CD4-positive, alpha-beta T cell treated with Interleukin-1 beta for 1 hour (primary cell): ENCODE measurements at places on chromosomes 5 and 9.

DNA sequence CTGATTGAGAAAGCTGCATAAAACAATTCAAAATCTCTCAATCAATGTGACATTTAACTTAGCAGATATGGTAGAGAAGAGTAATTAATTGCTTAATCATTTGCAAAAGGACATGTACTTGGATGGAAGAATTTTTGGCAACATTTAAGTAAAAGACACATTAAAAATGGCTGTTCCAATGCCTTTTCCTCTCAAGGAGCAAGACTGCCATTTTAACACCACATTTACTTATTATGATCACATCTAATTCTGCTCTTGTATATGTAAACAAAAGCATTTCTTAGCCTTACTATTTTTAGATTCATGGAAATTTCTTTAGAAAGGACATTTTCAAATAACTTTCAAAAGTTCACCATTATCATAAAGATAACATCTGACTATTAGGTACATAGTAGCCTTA is 360.0 kb downstream of the HINT1 start:
- DNase-seq: no peak

DNA sequence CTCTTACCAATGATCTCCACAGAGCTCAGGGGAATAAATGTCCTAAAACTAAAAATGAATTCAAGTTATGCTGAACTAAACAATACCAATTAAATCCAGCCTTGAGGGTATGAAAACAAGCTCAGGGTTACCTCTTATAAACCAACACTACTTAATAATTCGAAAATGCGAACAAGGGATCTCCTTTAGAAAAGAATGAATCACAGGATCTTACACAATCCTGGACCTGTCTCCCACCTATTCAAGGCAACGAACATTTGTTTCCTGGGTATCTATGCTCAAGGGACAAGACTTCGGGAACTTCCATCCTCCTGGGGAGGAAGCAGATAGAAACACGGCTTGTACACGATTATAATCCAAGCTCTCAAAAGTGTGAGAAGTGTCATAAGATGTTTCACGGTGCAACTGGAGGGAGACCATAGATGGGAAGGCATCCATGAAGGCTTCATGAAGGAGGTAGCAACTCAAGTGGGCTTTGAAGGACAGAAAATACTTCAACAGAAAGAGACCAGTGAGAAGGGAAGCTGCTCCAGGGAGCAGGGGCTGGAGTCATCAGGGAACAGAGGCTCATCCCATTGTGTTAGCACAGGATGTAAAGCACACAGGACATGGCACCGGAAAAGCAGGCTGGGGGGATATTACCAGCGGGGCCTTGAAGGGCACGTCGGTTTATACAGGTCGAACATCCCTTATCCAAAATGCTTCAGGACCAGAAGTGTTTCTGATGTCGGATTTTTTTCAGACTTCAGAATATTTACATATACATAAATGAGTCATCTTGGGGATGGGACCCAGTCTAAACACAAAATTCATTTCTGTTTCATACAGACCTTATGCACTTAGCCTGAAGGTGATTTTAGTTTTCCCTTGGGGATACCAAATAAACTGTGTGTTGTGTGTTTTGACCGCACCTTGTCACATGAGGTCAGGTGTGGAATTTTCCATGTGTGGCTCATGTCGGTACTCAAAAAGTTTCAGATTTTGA is 87.4 kb downstream of the TLE1 start:
- DNase-seq: no peak

DNA sequence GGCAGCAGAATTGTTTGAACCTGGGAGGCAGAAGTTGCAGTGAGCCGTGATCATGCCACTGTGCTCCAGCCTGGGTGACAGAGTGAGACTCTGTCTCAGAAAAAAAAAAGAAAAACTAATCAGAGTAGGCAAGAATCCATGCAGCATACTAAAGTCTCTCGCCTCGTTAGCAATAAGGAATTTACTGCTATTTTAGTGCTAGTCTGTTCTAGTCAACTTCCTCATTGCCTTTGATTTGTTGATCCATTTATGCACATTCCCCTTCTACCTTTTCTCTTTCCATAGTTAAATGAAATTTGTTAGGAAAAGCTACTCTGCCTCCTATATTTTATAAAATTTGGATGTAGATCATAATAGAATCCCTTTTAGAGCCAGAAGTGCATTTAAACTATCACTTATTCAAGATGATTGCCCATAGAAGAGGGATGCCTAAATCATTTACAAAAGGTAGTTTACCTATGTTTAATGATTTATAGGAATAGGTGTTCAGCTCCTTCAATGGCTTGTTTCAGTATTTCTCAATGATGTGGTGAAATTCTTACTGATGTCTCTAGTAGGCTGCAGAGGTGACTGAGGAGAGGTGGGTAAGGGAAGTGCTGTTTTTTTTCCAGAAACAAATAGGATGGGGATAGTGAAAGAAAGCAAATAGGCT is 1.9 kb downstream of the LRRC19 start:
- DNase-seq: no peak

- DNase-seq: no peak
These were observed 1.4 kb downstream of the ZMYND19 start for GRCh38 chr9:137588891-137589290.

DNA sequence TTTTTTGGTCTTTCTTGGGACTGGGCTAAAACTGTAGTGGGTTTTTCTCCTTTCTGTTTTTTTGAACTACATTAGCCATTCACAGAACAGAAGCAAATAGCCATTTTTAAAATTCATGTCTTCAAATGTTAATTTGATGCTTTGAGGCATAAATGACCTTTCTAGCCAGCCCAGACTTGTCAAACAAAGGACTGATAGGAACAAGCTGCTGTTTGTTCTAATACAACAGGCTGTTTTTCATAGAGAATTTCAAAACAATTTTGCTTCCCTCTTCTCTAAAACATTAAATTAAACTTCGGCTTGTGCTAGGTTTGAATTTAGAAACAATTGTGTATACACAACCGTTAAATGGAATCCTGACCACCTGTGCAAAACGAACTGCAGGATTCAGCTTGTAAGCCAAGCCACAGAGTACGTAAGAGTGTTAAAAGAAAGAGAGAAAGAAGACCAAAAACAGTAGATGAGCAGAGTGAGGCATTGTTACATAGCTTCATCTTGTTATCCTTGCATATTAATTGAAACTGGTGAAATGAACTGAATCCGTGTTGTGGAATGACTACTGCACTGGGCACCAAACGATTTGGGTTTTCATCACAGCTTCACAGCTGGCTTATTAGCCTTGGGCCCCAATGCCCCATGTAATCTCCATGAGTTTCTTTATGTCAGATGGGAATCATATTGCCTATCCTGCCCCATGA is 100.0 kb downstream of the ZSWIM6 start:
- DNase-seq: no peak

DNA sequence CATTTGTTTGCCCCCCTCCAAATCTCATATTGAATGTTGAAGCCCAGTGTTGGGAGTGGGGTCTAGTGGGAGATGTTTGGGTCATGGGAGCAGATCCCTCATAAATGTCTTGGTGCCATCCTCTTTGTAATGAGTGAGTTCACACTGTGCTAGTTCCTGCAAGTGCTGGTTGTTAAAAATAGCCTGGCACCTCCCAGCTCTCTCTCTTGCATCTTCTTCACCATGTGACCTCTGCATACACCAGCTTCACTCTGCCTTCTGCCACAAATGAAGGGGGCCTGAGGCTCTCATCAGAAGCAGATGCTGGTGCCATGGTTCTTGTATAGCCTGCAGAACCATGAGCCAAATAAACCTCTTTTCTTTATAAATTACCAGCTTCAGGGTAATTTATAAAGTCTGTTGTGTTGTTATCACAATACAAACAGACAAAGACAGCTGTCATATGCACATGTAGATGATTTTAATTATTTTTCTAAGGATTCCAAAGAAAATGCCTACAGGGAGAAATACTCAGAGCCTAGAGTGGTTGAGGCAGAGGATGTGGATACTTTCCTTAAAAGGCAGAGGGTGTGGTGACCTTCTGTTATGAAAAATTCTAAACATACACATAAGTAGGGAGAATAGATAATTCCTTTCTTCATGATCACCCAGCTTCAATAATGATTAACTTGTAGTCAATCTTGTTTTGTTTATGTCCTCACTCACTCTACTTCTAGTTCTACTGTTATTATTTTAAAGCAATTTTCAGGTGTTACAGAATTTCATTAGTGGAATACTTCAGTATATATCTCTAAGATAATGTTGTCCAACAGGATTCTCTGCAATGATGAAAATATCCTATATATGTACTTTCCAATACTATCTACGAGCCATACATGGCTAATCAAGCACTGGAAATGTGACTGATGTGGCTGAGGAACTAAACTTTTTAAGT is 75.1 kb upstream of the RANBP6 start:
- no peak for DNase-seq

DNA sequence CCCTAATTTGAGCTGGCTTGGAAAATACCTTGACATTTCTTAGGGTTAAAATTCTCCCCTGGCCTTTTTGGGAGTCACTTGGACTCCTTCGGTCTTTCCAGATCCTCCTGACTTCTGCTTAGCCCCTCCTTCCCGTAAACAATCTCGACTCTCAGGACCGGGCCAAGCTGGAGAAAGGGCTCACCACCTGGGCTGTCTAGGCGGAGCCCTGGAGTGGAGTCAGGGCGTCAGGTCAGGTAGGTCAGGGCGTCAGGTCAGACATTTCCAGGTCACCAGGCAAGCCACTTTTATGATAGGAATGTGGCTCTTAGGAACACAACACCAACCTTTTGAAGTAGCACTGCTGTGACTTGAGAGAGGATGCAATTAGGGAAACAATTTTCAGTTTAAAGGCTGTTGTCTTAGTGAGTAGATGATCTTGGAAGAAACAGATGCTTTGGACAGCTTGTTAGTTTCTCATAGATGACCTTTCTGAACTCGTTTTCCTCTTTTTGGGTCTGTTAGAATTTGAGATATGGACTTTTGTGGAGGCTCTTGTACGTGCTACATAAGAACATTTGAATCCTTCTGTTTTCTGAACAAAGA is 12.8 kb downstream of the OSTF1 start:
- no peak for DNase-seq

- DNase-seq: no peak
These were observed 97.8 kb upstream of the RUFY1 start for GRCh38 chr5:179452356-179453230.

DNA sequence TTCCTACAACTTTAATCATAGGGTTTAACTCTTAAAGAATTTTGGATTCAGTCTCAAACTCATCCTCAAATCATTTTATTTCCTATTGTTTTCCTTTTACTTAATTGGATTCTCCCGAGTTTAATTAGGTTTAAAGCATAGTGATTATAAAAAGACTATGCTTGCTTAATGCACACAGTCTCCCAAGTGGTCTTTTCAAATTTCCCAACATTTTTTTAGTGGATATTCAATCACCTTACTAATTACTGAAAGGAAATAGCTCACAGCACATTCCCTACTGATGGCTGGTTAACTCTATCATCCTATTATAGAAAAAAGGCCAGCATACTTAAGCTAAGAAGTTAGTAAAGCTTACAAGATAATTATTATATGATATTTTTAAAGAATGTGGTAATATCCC is 170.6 kb downstream of the PRDM9 start:
- no peak for DNase-seq

- no peak for DNase-seq
These were observed 12.0 kb downstream of the UGT3A2 start for GRCh38 chr5:36054647-36055046.

DNA sequence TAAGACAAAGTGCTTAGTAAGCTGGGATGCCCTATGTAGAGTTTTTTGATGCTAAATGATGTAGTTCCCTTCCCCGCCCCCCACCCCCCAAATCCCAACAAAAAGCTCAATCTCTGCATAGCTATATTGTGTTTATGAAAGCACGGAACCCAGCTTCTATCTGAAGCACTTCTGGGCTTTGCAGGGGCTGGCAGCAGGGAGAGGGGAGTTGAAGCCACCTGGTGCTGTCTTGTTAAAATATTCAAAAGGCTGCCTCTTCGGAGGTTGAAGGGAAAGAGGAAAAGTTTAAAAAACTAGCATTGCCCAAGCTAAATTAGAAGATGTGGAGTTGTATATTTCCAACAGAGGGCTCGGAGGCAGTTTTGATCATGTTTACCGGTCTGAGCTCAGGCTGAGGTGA is 5.0 kb upstream of the TNC start:
- no peak for DNase-seq

DNA sequence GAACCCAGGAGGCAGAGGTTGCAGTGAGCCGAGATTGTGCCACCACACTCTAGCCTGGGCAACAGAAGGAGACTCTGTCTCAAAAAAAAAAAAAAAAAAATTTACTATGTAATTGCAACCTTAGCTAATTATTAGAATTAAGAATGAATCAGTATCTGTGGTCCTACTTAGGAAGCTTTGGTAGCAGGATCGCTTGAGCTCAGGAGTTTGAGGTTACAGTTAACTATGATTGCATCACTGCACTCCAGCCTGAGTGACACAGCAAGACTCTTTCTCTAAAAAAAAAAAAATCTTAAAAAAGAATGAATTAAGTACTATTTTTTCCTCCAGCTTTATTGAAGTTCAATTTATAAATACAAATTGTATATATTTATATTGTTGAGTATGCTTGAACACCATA is 16.7 kb downstream of the NDUFAF2 start:
- no peak for DNase-seq
